ENCODE measurements at places on chromosomes 6 and 20.

DNA sequence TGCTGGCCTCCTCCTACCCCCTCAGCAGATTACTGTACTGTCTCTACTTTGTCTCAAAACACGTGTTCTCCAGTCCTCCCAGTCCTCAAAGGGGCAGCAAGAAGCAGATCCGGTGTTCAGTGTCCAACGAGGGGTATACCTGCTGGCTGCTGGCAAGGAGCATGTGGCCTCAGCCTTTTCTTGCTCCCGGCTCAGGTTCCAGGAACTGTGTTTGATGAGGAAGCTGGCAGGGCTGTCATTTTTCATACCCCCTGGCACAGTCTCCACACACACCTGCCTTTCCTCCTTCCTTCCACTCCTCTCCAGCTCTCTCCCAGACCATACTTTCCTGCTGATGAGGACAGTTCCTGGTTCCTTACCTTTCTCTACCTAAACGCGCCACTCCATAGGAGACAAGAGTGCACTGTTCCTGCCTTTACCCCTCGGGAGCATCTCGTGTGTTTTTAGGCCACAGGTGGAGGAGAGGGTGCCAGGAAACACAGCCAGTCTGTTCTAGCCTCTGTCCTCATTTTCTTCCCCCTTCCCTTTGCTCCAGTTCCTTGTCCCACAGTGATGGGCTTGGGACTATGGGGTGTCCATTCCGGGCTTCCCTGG is 77.2 kb downstream of the SSR1 start:
- DNase-seq = no peak

DNA sequence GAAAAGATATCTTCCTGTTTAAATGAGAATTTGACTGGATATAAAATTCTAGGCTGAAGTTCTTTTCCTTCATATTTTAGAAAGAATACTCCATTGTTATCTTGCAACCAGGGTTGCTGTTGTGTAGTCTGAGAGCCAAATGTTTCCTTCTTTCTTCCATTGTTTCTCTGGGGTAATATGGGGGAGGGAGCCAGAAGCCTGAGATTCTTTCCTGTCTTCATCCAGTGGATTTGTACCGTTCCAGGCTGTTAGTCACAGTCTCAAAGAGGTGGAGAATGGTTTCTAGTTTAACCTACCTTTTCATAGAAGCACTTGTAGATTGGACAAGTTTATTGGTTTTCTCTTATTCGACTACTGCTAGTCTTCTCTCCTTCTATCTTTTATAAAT is 6.1 kb upstream of the ULBP3 start:
- DNase-seq = no peak

GRCh38 chr6:42978487-42978838 is 518 bp downstream of the PEX6 start:
- no peak for DNase-seq

DNA sequence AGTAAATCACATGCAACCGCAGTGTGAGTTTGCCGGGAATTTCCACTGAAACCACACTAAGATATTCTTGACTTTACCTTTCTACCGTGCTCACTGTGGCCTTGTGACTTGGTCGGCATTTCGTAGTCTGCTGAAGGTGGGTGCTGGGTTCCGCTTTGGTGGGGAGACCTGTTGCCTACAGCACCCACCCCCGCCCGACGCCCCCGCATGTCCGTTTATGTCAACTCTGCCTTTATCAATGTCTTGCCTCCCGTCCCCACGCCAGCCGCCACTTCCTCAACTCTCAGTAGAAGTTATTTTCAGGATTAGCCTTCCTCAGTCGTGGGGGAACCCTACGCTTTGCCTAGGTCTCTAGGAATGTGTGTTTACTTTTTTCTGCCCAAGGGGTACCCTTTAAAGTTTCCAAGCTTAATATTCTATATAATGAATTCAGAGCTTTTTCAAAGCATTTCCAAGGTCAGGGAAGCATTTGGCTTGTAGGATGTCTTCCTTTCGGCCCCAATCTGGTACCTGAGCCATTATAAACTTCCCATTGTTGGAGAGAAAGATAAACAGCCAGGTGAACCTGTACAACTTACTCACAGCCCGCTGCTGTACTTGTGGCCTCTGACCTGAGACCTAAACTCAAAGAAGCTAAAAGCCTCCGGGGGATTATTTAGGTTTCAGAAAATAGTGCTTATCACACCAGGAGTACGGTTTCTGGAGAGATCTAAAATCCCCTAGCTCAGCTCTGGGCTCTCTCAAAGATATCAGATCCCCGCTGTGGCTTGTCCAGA is 54.2 kb downstream of the TBC1D7 start:
- peak; percentile 15 for DNase-seq

DNA sequence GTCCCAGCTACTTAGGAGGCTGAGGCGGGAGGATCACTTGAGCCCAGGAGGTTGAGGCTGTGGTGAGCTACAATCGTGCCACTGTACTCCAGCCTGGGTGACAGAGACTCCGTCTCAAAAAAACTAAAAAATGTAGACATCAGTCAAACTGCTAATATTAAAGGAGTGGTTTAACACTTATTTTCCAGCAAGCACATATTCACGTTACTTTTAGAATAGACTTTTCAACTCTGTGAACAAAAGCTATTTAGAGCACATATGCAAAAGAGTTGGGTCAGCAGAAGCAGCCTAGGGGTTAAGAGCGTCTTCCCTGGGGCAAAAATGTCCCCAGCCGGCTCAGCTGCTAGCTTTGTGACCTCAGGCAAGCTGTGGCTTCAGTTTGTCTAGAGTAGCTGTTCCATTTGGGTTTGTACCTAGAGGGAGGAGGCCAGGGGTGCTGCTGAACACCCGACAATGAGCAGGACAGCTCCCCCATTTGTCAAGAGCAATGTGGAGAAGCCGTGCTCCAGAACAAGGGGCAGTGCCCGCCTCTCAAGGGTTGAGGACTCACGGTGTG is 62.5 kb upstream of the PTGIS start:
- DNase-seq = no peak

DNA sequence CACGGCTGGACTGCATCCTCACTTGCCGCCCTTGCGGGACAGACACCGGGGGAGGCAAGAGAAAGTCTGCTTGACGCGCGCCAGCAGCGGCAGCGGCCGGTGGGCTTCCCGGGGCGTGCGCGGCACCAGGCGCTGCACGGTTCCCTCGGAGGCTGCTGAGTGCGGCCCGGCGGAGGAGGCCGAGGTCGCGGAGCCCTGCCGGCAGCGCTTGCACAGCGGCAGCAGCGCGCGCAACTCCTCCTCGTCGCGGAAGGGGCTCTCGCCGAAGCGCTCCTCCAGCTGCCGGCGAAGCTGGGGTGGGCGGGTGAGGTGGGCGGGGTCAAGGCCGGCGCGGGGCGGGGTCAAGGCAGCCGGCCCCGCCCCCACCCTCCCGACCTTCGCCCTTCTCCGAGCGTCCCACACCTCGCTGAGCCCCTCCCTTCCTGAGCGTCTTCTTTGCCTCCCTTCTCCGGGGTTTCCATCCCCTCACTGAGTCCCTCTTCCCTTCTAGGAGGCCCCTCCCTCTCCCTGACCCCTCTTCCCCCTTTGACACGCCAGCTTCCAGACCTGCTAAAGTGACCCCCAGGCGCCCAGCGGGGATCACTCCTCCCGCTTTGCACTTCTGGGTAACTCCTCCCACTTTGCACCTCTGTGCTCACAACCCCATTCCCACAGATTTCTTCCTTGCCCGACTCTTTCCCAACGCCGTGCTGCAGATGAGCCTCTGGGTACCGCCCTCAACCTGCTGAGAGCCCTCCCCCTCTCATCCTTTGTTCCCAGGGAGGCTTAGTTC is 8.8 kb downstream of the DUSP15 start:
- DNase-seq = peak; percentile 47

DNA sequence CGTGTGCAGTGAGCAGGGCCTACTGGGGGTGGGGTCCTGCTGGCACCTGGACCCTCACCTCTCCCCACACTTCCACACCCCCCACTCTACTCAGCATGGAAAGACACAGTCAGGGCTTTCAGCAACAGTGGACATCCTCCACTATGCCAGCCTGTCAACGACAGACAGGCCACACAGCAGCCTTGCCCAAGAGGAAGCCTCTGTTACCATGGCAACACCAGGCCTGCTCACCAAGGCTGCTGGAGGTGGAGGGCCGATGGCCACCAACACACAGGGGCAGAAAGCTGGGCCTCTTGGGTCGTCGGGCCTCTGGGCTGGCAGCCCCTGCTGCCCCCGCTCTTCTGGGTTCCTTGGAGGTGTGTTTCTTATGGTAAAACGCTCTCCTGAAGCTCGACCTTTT is 13.6 kb downstream of the BNIP5 start:
- no peak for DNase-seq

DNA sequence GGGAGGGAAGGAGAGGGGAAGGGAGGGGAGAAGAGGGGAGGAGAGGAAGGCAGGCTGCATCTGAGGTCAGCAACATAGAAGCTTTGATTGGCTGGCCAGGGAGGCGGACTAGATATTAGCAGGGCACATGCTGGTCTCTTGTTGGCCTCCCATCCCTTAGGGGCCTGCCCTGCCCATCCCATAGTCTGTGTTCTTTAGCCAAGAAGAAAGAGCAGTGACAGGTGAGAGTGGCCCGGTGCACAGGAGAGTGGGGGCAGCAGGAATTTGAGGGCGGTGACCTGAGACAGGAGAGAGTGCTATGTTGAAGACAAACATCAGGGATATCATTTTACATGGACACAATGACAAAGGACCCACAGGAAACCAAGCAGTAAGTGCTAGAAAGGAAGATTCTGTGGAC is 413.5 kb downstream of the SYNE1 start:
- DNase-seq = no peak

DNA sequence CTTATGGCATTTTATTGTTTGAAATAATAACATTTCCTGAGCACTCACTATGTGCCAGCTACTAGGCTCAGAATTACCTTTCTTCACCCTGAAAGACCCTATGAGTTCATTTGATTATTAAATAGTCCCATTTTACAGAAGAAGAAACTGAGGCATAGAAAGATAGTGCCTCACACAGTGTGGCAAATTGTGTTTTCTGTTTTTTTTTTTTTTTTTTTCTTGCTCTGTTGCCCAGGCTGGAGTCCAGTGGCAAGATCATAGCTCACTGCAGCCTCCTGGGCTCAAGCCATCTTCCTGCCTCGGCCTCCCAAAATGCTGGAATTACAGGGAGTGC is 59.7 kb upstream of the PTPN1 start:
- no peak for DNase-seq

DNA sequence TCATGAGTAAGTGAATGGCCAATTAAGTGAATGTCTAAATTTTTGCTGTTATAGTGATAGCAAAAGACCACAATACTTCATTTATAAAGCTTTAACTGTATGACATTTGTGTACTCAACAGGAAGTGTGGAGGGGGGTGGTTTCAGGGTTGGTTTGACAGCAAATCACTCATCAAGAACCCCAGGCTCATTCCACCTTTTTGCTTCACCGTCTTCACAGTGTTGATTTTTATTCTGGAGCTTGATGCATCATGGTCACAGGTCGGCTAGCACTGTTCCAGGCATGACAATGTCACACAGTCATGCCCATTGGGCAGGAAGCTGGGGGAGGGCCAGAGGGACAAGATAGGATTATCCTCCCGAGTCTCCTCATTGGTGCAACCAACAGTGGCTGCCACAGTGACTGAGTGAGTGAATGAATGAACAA is 75.0 kb downstream of the MDGA1 start:
- no peak for DNase-seq

DNA sequence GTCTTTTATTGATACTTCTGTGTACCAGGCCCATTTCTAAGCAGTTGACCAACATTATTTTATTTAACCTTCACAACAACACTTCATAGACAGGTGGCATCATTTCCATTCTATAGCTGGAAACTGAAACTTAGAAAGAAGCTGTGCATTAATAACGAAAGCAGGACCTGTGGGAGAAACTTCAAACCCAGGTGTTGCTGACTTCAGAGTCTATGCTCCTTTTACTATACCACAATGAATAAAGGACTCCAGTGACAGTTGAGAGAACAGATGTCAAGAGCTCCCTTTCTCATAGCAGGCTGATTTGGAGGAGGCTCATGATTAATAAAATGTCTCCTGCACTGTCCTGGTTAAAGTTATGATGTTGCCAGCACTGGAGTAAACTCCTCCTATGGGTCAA is 56.6 kb upstream of the POU3F2 start:
- no peak for DNase-seq

DNA sequence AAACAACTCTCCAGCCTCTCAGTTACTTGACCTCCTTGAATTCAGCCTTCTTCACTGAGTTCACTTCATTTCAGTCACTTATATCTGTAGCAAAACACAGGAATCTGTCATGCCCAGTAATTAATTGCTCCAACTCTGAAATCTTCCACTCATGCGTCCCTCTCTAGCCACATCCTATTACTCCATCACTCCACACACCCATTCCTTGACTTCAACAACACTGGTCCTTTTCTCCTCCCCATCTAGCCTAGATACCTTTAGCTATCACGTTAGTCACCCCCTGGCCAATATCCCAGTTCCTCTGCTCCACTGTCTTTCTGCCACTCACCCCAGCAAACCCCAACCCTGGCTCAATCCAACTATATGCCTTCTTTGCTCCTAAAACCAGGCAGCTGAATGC is 7.7 kb downstream of the ZHX3 start:
- DNase-seq = no peak

GRCh38 chr6:118739696-118740353 is 88.4 kb upstream of the CEP85L start:
- DNase-seq = no peak

GRCh38 chr6:131470534-131470933 is 102.5 kb upstream of the ARG1 start:
- DNase-seq = no peak

DNA sequence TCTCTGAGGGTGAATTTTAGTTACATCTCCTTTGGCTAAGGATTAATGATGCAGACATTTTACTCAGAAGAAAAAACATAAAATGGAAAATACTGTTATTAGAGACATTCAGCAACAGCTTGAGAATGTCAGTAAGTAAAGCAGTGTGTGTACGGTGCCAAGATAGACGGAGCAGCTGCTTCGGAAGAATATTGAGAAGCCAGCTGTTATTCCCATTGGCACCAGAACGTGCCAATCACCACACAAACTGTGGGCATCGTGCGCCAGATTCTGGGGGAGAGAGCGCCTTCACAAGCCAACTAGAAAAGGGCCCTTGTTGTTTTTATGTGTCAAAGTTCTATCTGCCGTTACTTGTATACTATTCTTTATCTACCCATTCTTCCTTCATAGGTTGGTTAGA is 163.4 kb downstream of the MTFR2 start:
- no peak for DNase-seq

GRCh38 chr6:149963212-149963461 is 606 bp upstream of the ULBP1 start:
- DNase-seq = no peak

DNA sequence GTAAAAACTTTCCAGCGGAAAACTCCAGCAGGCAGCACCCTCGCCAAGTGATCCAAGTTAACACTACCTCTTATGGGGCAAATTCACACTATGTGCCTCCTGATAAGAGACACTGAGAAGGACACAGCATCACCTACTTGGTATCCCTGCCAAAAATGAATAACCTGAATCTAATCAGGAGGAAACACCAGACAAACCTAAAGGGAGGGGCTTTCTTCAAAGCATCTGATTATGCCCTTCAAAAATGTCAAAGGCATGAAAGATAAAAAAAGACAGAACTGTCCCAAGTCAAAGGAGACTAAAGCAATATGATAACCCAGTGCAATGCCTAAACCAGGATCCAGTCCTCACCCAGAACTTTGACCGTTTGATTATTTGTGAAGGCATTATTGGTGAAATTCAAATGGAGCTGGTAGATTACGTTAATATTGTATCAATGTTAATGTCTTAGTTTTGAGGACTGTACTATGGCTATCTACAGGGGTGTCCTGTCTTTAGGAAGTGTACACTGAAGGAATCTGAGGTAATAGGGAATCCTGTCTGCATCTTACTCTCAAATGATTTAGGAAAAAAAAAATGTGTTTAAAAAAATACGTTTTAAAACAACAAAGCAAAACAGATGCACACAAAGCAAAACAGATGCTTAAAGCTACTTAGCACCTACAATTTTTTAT is 8.3 kb downstream of the TBC1D7 start:
- DNase-seq = no peak
